Muscle of back (tissue), 13 donors: ENCODE measurements at places on chromosomes 5 and 9.
A peak's percentile ranks its signal among the peaks of the same experiment; 100 is the strongest.

DNA sequence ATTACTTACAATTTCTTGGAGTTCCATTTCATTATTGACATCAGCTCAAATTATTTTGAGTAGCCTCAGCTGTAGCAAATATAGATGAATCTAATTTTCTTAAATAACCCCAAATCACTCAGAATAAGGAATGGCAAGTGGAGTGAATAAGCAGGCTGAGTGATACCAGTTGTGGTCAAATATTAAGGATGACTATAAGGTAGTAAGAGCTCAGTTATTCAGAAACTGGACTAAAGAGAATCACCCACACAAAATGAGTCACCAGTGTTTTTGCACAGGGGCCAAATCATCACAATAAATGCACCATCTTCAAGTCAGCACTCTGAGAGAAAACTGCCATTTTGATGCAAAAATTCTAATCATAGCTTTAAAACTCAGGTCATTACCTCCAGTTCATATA lies 128.9 kb upstream of the TARS1 start:
- DNase-seq = no peak

DNA sequence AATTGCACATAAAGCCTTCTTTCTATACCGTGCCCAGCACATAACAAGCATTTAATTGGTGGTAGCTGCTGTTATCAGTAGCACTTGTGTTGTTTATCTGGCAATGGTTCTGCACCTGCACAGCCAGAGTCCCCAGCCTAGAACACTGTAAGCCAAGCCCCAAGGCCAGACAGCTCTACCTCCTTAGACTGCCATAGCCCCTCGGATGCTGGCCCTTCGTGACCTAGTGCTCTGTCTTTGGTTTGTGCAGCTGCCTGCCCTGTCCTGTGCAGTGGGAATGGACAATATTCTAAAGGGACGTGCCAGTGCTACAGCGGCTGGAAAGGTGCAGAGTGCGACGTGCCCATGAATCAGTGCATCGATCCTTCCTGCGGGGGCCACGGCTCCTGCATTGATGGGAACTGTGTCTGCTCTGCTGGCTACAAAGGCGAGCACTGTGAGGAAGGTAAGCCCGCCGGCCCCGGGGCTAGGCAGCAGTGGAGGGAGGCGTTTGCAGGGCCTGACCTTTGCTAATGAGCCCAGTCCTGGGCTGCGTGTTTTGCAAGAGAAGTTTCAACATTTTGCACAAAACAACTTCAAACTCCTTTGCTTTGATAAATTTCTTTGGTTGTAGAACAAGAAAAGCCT lies 173.3 kb upstream of the WWC1 start:
- no peak for DNase-seq

DNA sequence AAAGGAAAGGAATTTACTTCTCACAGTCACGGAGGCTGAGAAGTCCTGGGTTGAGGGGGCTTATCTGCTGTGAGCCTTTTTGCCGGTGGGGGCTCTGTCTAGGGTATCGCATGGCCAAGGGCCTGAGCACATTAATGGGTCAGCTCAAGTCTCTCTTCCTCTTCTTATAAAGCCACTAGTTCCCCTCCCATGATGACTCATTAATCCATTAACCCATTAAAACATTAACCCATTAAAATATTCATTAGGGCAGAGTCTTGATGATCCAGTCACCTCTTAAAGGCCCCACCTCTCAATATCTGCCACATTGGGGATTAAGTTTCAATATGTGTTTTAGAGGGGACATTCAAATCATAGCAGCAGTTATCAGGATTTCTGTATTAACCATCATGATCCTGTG lies 406.3 kb downstream of the SPOCK1 start:
- no peak for DNase-seq

DNA sequence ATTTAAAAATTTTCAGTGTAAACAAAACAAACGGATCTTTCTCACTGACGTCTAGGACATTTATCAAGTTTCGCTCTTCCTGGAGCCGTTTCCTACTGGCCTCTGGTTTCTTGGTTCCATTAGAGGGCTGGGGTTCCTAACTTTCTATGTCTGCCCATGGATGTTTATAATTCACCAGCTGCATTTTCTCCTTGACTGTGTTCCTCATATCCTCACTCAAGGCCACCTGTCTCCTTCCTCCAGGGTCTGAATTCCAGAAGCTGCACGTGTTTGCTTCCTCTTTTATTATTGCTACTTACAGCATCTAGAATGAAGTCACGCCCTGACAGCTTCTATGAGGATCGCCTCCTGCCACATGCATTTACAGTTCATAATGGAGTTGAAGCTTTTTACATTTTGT lies 74.1 kb upstream of the BASP1 start:
- DNase-seq = no peak

DNA sequence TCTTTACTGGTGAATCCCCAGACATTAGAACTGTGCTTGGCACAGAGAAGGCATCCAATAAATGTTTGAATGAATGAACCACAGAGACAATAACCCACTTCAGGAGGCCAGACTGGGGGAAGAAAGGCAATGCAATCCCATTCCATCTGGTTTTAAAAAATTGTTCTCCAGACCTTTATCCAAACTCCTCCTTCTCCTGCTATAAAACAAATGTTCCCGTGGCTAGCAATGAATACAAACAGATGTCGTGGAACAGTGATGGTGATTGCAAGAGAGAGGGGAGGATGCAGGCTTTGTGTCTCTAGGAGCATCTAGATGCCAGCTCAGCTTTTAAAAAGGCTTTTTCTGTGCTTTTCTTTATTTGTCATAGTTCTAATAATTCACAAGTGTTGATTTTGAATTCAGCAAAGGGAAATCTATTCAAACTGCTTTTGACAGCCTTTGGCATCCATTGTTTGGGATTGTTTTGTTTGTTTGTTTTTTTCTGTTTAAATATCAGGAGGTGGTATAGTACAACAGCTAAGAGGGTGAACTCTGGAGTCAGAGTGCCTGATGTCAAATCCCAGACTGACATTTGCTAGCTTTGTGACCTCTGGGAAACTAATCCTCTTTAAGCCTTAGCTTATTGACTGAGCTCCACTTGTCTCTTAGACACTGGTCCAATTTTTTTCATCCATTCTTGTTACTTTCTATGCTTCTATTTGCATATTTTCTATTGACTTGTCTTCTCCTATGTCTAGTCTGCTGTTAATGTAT lies 59.1 kb downstream of the TNFSF15 start:
- peak; percentile 62 for DNase-seq
